Hepatocyte (in vitro differentiated cells): ENCODE measurements at places on chromosomes 1 and 21.
A peak's percentile ranks its signal among the peaks of the same experiment; 100 is the strongest.

DNA sequence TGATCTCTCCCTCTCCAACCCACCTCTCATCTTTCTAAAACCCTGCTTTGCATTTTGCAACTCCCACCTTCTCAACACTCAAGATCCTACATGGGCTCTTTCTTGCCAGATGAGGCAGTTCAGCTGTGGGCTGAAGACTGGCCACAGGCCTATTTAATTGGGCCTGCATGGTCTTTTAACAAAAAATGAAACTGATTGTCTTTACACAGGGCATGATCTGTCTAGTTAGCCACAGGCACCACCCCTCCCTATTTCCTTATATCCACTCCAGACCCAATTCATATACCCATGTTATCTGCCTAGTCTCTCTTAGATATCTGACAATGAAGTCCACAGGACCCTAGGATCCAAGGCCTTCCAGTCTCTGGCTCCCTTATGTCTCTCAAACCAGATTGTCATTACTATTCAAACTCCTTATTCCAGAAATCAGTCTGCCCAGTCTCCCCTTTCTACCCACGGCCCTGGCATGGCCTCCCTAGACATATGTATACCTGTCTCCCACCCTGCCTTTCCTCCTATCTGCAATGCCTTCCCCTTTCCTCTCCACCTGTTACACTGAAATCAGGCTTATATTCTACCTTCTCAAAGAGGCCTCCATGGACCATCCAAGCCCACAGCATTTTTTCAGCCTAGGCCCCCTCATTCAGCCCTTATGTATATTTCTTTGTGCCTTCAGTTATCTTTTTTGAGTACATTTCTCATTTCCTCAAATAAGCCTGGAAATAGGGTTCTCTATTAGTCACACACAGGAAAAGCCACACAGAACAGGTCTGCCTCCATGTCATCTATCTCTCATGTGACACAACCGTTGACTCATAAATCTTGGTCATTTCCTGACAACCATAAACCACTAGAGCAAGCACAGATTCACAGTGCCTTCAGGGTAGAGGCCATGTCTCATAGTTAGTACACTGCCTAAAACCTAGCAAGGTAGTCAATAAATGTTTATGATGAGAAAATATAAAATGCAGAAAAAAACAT is 39.0 kb downstream of the LPAR3 start:
- DNase-seq: peak; percentile 66

- DNase-seq: no peak
Observed at GRCh38 chr1:75276385-75276784, 142.2 kb downstream of the LHX8 start.

DNA sequence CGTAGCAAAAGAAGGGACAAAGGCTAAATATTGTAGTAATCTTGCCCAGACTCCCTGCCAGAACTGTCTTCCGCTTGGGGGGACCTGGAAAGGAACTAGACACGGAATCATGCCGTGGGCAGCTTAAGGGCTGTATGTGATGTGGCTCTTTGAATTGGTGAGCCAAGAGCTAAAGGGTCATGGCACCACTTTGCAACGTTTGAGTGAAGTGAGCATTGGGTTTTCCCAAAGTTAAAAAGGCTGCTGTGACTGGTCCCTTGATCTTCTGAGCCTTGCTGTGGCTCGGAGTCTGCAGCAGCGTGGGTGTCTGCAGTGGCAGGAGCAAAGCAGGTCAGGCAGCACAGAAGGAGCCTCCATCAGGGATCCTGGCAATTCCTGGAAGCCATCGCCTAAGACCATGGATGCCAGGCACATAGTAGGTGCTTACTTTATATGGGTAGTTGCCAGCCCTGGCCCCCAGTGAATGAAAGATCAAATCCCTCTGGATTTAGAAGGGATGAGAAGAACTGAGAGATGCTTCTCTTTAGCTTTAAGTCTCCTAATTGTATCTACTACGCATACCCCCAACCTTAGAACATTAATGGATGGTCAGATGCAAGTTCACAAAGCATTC is 1.8 kb downstream of the SMYD2 start:
- DNase-seq: no peak

DNA sequence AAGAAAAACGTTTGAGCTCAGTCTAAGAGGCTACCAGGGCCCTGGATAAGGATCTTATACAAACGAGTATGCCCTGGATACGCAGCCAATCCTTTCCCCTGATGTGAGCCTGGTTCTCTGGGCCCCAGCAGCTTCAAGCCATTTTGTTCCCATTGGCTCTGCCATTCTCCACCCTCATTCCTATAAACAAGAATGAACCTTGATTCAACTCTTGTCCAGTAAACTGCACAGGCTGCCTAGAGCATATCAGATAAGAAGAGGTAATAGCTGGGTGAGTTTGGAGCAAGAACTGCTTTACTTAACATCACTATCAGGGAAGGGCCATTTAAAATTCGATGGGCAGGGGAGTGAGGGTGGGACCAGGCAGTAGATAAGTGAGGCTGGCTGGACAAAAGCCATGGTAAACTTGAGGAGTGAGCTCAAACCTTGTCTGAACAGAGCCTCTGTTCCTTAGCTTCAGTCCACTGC is 11.3 kb downstream of the BTG2 start:
- peak; percentile 81 for DNase-seq

GRCh38 chr21:42993051-42993712 is 18.8 kb downstream of the PKNOX1 start:
- no peak for DNase-seq

- no peak for DNase-seq
Observed at GRCh38 chr1:218845589-218845988, 328.1 kb upstream of the LYPLAL1 start.

GRCh38 chr1:111406321-111406768 is 21.2 kb downstream of the OVGP1 start:
- peak; percentile 25 for DNase-seq

DNA sequence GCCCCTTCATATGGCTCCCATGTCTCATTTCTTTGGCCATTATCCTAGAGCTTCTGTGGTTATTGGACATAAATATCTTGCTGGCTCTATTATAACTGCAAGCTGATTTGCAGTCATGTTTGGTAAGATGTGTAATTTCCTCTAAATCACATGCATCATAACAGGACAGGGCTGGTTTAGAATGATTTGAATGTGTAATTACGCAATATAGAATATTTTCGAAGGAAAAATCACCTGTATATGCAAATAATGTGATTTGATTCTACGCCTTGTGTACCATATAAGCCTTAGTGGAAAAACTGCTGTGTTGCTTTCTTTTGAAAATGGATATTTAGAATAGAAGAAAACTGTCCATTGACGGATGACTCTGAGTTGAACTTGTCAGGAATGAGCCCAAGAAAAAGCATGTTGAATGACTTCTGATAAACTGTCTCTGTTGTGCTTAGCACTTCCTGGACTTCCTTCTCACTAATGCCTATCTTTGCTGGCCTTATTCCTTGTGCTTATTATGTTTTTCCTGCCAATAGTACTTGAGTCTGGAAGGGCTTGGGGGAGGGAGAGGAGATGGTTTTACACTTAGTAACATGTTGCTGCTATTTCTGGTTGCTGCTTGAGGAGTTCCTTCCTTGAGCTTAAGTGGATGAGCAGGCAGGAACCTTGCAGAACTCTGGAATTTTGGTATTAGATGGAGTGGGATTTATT is 6.5 kb downstream of the CACHD1 start:
- DNase-seq: peak; percentile 58

DNA sequence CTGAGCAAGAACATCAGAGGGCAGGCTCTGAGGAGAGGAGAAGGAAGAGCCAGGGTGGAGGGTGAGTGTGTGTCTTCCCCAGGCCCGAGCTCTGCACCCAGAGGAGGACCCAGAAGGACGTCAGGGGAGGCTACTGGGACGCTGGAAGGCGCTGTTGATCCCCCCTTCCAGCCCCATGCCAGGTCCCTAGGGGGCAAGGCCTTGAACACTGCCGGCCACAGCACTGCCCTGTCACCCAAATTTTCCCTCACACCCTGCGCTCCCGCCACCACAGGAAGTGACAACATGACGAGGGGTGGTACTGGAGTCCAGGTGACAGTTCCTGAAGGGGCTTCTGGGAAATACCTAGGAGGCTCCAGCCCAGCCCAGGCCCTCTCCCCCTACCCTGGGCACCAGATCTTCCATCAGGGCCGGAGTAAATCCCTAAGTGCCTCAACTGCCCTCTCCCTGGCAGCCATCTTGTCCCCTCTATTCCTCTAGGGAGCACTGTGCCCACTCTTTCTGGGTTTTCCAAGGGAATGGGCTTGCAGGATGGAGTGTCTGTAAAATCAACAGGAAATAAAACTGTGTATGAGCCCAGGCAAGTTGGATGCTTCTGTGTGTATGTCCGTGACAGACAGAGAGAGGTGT is 17.1 kb downstream of the BCAN start:
- no peak for DNase-seq

DNA sequence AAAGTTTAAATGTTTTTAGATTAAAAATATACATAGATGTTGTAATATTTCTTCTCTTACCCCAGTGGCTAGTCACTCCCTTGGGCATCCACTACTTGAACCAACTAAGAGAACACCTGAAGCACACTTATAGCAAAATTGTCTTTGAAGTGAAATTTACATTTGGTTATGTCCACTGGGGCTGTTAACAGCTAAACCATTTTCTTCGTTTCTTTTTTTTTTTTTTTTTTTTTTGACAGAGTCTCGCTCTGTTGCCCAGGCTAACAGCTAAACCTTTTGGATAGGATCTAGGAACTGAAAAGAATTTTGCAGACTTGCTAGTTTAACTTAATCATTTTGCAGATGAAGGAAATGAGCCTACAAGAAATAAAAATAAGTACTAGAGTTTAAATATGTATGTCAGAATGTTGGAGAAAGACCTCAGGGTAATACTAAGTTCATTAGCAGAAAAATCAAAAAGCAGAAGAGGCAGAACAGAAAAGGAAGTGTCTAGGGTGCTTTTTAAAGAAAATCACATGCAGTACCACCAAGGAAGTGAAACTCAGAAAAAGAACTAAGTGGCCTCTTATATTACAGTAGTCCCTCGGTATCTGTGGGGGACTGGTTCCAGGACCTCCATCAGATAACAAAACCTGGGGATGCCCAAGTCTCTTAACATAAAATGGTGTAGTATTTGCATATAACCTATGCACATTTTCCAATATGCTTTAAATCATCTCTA is 11.8 kb downstream of the DRAM2 start:
- no peak for DNase-seq

GRCh38 chr1:207223162-207223561 is 98.3 kb upstream of the CD55 start:
- DNase-seq: no peak

DNA sequence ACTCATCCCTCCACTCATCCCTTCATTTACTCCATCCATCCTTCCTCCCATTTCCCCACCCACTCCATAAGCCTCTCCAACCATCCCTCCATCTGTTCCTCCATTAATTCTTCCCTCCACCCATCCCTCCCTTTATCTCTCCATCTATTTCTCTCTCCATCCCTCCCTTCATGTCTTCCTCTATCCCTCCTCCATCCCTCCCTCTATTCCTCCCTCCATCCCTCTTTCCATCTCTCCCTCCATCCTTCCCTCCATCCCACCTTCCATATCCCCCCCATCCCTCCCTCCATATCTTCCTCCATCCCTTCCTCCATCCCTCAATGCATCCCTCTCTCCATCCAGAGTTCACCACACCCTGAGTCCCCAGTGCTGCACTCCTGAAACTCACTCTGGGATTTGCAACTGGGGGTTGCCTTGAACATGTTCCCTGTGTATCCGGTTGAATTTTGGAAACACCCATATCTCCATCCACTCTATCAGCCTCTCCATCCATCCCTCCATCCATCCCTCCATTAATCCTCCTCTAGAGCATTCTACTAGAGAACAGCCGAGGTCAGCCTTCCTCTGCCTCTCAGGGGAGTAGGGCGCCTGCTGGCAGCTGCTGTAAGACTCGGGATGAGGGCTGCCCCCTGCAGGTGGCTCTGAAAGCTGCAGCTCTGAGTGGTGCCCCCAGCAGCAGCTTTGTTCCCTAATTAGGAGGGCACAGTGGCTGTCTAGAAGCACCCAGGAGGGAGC is 39.4 kb downstream of the ABCG1 start:
- peak; percentile 72 for DNase-seq

GRCh38 chr21:27122686-27123085 is 155.8 kb upstream of the ADAMTS5 start:
- DNase-seq: no peak

DNA sequence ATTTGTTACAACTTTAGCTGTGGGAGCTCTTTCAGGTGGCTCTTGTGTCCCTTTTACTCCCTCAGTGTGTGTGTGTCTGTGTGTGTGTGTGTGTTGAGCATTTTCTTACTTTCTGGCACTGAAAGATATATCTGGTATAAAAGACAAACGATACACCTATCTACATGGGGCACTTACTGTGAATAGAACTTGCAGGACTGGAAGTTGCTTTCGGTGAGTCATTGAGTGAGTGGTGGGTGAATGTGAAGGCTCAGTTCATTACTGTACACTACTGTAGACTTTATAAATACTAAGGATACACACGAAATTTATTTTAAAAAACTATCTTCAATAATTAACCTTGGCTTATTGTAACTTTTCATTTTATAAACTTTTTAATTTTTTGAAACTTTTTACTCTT is 38.7 kb downstream of the BTBD8 start:
- no peak for DNase-seq

DNA sequence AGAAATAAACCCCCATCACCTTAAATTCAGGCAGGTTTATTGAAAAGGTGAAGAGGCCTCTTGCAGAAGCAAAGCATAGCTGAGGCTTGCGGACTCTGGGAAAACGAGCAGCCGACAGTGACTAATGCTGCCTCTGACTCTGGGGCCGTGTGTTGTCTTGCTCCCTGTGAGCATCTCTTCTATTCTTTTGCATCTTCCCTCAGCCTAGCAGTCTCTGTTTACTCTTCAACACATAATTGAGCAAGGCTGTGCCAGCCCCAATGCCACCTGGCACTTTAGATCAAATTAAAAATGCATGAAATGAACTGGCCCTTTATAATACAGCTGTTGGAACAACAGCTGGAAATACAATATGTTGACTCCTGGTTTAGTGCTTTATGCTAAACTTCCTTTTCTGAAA is 18.4 kb upstream of the REG4 start:
- no peak for DNase-seq

GRCh38 chr1:207920444-207921021 is 9.6 kb upstream of the CD34 start:
- no peak for DNase-seq

DNA sequence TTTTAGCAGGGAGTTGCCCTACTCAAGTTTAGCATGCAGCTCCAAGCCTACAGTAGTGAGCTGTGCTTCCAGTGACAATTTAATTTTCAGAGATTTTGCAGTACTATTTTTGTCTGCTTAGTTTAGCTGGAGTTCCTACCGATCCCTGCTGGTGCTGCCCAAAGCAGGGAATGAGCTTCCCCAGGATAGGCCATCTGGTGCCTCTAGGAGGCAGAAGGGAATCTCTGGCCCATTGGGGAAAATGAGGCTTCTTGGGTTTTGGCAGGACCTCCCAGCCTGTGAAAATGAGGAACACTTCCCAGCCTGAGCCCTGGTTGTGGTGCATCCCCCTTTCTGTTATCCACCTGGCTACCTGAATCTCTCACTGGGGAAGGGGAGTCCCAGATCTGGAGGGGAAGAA is 149.2 kb downstream of the RASAL2 start:
- DNase-seq: no peak

DNA sequence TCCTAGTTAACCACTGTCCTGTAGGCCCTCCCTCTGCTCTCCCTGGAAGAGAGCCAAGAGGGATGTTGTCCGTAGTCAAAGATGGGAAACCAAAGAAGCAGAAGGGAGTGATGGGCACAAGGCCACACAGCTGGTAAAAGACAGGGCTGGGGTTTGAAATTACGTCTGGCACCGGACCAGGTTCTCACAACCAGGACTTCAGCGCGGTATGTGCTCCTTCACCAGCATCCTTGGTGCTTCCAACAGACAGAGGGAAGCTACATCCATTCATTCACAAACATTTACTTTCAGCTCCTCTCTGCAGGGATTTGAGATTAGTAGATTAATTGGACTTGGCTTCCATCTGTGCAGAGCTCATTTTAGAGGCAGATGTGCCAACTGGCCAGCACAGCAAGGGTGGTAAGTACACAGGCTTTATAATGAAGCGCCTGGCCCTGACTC is 191.2 kb downstream of the TRABD2B start:
- peak; percentile 33 for DNase-seq
